ENCODE measurements at places on chromosomes 7 and 10.

GRCh38 chr7:27139334-27140125 is 4.0 kb downstream of the HOXA5 start:
- H3K4me1 ChIP-seq = peaks cover 23% of the 10 kb centered on the region
- H3K27ac ChIP-seq = no peak overlapping the region
- no peaks in the 10 kb centered on the region for H3K27me3 ChIP-seq
- H3K36me3 ChIP-seq = peaks cover 7% of the 10 kb centered on the region

DNA sequence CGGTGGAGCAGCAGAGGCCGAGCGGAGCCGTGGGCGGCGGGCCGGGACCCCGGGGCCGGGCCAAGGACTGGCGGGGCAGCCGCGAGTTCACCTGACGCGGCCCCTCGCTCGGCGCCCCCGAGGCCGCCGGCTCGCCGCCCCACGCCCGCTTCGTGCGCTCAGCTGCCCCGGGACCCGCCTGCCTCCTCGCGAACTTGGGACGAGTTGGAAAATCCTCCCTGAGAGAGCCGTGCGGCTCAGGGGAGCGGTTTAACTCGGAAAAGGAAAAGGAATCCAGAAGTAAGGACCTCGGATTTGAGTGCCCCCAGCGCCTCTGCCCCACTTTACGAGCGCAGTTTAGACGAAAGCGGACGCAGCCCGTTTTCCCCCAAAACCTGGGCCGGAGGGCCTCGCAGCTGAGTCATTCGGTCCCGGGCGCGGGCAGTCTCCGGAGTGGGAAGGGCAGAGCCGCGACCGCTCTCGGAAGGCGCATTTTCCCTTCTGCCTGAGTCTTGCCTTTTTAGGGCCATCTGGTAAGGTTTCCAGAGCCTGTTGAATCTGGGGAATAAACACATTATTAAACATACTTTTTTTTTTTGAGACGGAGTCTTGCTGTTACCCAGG is 744 bp downstream of the CREM start:
- H3K27me3 ChIP-seq = no peaks in the 10 kb centered on the region
- no peaks in the 10 kb centered on the region for H3K36me3 ChIP-seq
- peaks cover 3% of the 10 kb centered on the region for H3K4me1 ChIP-seq
- H3K27ac ChIP-seq = peak overlapping the region; percentile 99

- H3K27me3 ChIP-seq = peaks cover 7% of the 10 kb centered on the region
- H3K27ac ChIP-seq = no peak overlapping the region
- H3K4me1 ChIP-seq = no peaks in the 10 kb centered on the region
- no peak overlapping the region for H3K4me3 ChIP-seq
- H3K36me3 ChIP-seq = no peaks in the 10 kb centered on the region
- no peak for DNase-seq
Observed at GRCh38 chr10:1579141-1579491, 158.2 kb downstream of the ADARB2 start.

DNA sequence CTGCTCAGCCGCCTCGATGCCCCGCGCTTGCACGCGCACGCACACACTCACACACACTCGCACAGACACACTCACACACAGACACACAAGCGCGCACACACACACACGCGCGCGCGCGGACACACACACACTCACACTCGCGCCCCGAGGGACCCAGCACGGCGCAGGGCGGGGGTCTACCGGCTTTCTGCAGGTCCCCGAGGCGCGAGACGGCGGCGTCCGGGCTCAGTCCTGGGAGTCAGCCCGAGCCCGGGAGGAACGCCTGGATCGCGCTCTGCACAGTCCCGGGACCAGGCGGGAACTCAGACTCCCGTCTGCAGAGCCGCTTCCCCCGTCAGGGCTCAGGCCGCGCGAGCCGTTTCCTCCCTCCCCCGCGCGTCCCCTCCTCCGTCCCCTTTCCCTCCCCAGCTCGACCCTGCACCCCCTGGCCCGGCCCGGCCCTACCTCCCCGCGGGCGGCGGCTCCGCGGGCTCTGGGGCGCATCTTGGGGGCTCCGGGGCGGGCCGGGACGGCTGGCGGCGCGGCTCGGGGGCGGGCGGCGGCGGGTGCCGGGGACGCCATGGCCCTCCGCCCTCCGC is 464 bp downstream of the DENND2A start:
- no peaks in the 10 kb centered on the region for H3K27me3 ChIP-seq
- H3K27ac ChIP-seq = no peak overlapping the region

DNA sequence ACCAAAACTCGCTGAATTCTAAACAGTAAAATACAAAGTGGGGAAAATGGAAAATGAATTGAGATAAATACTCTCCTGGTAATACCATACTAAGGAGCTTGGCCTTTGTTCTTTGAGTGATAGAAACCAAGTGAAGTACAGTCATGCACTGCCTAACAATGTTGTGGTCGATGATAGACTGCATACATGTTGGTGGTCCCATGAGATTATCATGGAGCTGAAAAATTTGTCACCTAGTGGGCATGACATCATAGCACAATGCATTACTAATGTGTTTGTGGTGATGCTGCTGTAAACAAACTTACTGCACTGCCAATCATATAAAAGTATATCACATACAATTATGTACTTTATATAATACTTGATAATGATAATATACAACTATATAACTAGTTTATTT is 419.1 kb downstream of the ARL4A start:
- no peak overlapping the region for H3K27ac ChIP-seq
- H3K27me3 ChIP-seq = no peaks in the 10 kb centered on the region
- no peak for DNase-seq
- H3K36me3 ChIP-seq = no peaks in the 10 kb centered on the region

DNA sequence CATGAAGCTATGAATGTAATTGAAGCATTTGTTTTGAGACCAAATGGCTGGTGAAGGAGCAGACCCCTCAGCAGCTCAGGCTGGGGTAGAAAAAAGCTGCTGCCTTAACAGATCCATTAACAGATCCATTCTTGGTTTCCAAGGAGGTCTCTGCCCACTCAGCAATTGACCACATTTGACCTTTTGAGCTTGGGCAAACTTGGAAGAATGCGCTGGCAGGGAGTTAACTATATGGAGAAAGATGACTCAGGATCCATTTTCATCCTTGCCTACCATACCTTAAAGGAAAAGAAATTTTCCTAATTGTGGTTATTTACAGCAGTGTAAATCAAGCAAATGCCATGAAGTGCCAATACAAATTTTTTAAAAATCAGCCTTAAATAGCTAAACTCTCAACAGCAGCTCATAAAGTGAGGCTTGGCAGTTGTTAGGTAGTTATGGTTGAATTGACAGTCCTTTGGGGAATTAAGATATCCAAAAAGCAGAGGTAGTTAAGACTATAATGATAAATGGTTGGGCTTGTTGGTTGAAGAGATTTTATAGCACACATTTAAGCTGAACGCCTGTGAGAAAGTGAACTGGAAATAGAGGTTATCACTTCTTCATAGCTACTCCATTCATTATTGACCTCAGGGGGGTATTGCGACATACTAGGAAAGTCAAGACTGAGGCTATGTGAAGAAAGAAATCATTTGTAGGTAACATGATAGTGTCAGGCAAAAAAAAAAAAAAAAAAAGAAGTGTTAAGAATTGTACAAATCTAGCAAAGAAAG is 83.9 kb downstream of the MKX start:
- DNase-seq = no peak
- no peaks in the 10 kb centered on the region for H3K27me3 ChIP-seq
- no peak overlapping the region for H3K27ac ChIP-seq
- no peak overlapping the region for H3K4me3 ChIP-seq
- H3K4me1 ChIP-seq = peaks cover 34% of the 10 kb centered on the region

DNA sequence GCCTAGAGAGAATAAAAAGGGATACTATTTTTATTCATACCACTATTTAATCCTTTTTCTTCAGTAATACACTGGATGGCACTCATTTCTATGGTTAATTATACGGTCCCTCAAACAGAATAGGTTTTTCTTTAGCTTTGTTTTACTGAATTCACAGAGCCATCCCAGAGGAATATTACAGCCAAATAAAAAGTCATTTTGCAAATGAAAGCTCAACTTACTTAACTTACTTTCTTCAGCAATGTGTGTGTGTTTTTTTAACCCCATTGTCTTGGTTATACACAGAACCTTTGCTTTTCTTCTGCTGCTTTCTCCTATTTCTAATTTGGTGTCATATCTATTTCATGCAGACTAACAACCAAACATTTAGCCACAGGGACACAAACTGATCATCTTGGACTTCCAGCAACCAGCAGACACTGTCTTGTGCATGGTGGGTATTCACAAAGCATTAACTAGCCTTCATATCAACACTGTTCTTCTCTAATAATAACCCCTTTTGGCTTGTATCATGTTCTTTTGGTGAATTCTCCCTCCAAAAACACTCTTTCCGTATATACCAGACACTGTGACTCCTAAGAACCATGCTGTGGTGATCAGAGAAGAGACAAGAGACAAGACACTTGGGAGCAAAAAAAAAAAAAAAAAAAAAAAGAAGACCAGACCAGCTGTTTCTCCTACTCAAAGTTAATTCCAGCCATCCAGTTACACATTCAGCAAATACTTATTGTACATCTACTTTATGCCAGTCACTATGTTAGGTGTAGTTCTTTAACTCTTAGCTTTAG is 40.4 kb downstream of the PIP4K2A start:
- no peak for DNase-seq
- no peaks in the 10 kb centered on the region for H3K4me1 ChIP-seq
- no peaks in the 10 kb centered on the region for H3K36me3 ChIP-seq

DNA sequence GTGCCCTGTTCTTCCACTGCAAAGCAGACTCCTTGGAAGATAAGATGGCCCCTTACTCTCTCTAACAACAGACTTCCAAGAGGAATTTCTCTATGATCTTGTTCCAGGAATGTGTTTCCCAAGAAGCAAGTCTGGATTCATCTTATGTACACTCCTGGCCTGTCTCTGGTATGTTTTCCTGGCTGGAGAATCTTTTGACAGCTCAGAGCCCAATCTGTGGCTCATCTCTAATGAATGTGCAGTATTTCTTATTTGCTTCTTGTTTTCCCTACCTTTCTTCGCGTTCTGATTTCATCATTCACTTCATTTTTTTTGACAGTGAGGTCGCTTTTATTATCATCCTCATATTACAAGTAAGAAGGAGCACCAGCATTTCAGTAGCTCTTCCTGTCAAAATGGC is 53.0 kb upstream of the PITRM1 start:
- no peak overlapping the region for H3K4me3 ChIP-seq
- no peak for DNase-seq
- H3K36me3 ChIP-seq = no peaks in the 10 kb centered on the region
- H3K27me3 ChIP-seq = peaks cover 21% of the 10 kb centered on the region
- no peak overlapping the region for H3K27ac ChIP-seq
- peaks cover 21% of the 10 kb centered on the region for H3K4me1 ChIP-seq

- DNase-seq = peak; percentile 57
- no peak overlapping the region for H3K4me3 ChIP-seq
Observed at GRCh38 chr10:74924251-74924963, 98.0 kb downstream of the KAT6B start.

- H3K4me3 ChIP-seq = no peak overlapping the region
- no peaks in the 10 kb centered on the region for H3K27me3 ChIP-seq
- no peak for DNase-seq
- peaks cover 34% of the 10 kb centered on the region for H3K4me1 ChIP-seq
Observed at GRCh38 chr10:63229161-63229560, 96.0 kb downstream of the NRBF2 start.

- no peaks in the 10 kb centered on the region for H3K27me3 ChIP-seq
- H3K4me3 ChIP-seq = no peak overlapping the region
- H3K36me3 ChIP-seq = no peaks in the 10 kb centered on the region
- no peaks in the 10 kb centered on the region for H3K4me1 ChIP-seq
- no peak overlapping the region for H3K27ac ChIP-seq
Observed at GRCh38 chr10:132524443-132525285, 12.9 kb upstream of the INPP5A start.

DNA sequence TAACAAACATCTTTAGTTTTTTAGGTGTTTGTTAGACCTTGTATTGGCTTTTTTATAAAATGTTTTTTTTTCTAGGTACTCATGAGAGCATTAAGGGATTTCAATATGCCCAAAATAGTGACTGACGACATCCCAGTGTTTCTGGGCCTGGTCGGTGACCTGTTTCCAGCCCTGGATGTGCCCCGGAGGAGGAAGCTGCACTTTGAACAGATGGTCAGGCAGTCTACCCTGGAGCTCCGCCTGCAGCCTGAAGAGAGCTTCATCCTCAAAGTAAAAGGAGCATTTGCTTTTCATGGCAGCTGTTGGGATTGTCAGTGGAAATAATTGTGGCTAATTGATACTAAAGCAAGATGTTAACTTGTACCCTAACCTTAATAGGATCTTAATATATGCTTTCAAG is 161.5 kb downstream of the DNAH11 start:
- no peaks in the 10 kb centered on the region for H3K36me3 ChIP-seq
- DNase-seq = no peak
- no peak overlapping the region for H3K27ac ChIP-seq
- H3K27me3 ChIP-seq = no peaks in the 10 kb centered on the region

DNA sequence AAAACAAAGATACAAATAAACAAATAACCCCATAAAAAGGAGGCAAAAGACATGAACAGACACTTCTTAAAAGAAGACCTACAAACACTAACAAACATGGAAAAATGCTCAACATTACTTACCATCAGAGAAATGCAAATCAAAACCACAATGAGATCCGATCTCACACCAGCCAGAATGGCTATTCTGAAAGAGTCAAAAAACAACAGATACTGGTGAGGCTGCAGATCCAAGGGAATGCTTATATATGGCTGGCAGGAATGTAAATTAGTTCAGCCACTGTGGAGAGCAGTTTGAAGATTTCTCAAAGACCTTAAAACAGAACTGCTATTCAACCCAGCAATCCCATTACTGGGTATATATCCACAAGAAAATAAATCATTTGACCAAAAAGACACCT is 80.4 kb upstream of the NRP1 start:
- H3K36me3 ChIP-seq = no peaks in the 10 kb centered on the region
- no peak overlapping the region for H3K4me3 ChIP-seq
- no peak overlapping the region for H3K27ac ChIP-seq
- no peak for DNase-seq
- no peaks in the 10 kb centered on the region for H3K27me3 ChIP-seq

DNA sequence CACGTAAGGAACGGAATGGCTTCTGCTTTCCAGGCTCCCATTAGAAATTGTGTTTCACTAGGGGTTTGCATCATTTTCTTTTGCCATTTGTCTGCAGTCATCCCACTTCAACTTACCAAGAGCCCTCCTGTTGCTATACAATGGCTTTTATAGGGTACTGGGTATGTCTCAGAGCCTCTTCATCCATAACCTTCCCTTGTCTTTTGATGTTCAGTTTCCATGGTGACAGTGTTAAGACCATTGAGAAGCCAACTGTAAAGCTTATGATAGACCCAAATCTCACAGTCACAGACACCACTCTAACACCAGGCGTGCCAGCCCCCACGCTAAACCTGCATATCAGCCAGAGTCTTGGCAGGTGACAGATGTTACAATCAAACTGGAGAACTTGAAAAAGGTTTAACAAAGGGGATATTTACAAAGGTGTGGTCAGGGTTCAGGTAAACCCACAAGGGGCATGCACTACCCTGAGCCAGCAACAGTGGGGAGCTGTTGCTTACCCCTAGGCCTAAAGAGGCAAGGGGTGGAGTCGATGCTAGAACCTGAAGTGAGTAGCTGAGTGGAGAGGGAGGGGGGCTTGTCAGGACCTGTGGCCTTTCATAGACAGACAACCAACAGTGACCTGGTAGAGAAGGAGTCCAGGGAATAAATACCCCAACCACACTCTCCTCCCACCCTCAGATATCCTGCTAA is 53.2 kb upstream of the ABLIM1 start:
- H3K36me3 ChIP-seq = no peaks in the 10 kb centered on the region
- no peak overlapping the region for H3K27ac ChIP-seq

Data from HCT116 (cell line).